ENCODE measurements at places on chromosomes 1 and 21. TPM values are rescaled to one million over a fixed set of nuclear protein-coding genes. Genes with fewer than 3 reads are reported as not detected.

Gene NDUFV3
- total RNA-seq: 35.7 TPM

Gene BCL2L15
- 0.27 TPM for total RNA-seq

DNA sequence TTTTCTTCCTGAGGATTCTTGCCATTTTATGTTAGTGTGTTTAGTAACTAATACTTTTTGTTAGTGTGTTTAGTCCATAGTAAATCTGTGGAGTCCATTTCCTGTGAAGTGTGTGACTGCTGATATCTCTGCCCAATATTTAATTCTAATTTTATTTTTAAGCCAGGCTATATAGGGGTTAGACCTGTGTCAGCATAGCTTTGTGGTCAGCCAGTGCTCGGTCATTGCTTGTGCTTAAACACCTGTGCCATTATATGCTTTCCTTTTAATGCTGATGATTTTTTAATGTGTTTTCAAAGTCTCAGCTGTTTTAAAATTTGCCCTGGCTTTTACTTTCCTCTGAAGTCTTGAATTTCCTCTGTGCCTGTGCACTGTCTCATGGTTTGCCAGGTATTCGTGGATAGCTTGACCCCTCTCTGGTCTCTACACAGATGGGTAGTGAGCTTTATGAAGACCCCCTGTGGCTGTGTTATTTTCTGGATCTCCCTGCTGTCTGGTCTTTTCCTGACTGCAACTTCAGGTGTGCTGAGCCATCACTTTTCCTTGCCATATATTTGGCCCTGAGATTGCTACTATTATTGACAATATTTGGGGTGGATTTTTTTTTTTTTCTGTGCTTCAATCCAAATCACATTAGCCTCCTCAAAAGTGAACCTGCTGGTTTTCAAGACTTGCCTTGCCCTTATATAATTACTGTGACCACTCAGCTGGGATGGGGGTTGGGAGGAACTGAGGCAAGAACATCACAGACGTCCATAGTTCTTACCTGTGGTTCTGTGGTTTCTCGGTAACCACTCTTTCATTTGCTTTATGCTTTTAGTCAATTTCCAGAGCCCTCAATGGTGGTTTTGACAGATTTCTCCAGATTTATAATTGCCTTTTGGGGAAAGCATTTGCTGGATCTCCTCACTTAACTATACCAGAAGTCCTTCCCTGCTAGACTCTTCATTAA, 59.6 kb downstream of the RPS6KC1 start:
- H3K27me3 ChIP-seq: no peaks in the 10 kb centered on the region
- DNase-seq: no peak
- no peak overlapping the region for H3K27ac ChIP-seq
- H3K4me3 ChIP-seq: no peak overlapping the region
- no peaks in the 10 kb centered on the region for H3K4me1 ChIP-seq
- H3K36me3 ChIP-seq: no peaks in the 10 kb centered on the region

DNA sequence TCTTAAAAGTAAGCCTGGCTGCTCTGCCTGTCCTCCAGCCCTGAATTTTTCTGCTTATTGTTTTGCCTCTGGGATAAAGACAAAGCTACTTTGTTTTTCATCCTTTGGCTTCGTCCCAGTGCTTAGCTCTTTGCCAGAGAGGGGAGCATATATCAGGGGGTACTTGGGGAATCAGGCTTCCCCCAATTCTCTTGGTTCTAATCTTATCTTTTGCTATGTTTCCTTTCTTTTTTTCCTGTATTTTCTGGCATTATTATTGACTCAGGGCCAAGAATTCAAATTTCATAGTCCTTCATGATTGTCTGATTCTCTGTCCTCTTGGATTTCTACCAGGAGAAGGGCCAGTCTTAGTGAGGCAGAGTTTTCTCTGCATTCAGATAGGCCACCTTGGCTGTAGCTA, 51.2 kb downstream of the GIPC2 start:
- H3K27me3 ChIP-seq: no peaks in the 10 kb centered on the region
- no peak overlapping the region for H3K4me3 ChIP-seq
- H3K36me3 ChIP-seq: no peaks in the 10 kb centered on the region
- H3K27ac ChIP-seq: no peak overlapping the region

DNA sequence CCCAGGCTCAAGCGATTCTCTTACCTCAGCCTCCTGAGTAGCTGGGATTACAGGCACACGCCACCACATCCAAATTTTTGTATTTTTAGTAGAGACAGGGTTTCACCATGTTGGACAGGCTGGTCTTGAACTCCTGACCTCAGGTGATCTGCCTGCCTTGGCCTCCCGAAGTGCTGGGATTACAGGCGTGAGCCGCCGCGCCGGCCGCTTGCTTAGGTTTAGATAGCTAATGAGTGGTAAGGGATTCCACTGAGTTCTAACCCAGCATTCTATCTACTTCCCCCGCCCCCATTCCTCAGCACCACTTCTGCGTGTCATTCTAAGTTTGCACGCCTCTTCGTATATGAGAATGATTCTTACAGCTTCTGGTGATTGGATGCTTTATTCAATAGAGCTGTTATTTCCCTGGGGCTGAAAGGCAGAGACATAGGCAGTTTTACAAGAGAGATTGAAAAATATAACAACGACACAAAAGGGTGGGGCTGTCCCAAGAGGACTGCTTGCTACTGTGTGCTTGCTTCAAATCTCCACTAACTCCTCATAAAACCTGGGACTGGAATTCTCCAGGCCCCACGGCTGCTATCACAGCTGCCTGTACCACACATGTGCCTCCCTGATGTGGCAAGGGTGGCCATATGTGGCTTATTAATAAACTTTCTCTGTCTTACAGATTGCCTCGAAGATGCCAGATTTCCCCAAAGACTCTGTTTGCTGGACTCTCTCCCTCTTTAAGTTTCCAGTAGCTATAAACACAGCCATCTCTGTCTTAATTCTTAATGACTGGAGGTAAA, 23.7 kb upstream of the GREM2 start:
- H3K4me1 ChIP-seq: no peaks in the 10 kb centered on the region
- no peak overlapping the region for H3K4me3 ChIP-seq

DNA sequence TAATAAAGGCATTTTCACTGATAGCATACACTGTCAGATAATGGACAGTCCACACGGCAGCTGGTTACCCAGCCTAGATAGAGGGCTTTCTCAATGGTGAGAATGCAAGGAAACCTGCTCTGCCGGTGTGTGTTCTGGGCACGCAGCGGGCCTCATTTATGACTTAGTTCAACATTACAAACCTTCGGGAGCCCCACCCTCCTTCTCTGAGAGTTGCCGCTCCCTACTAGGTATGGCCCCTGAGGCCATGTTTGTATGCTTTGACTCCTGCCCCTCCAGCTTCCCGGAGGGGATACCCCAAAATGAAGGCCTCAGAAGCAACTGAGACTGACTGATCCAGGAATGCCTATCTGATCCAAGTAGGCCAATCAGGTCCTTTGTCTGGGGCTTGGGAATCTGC, 17.2 kb upstream of the FABP3 start:
- no peaks in the 10 kb centered on the region for H3K36me3 ChIP-seq
- H3K27me3 ChIP-seq: peaks cover 15% of the 10 kb centered on the region
- no peak for DNase-seq
- H3K4me3 ChIP-seq: no peak overlapping the region
- H3K27ac ChIP-seq: no peak overlapping the region
- peaks cover 24% of the 10 kb centered on the region for H3K4me1 ChIP-seq

Gene JTB
- total RNA-seq: 66.8 TPM

GRCh38 chr1:32714277-32714676, 11.7 kb upstream of the SYNC start:
- H3K27ac ChIP-seq: peak overlapping the region; percentile 20
- no peaks in the 10 kb centered on the region for H3K27me3 ChIP-seq
- no peak overlapping the region for H3K4me3 ChIP-seq
- DNase-seq: peak; percentile 90
- peaks cover 88% of the 10 kb centered on the region for H3K4me1 ChIP-seq

Gene OR2T35
- total RNA-seq: not detected

Gene OR6N1
- not detected for total RNA-seq

GRCh38 chr1:88311907-88312306, 372.2 kb upstream of the PKN2 start:
- H3K4me3 ChIP-seq: no peak overlapping the region
- H3K27me3 ChIP-seq: no peaks in the 10 kb centered on the region
- no peak overlapping the region for H3K27ac ChIP-seq
- DNase-seq: peak; percentile 83
- no peaks in the 10 kb centered on the region for H3K36me3 ChIP-seq

GRCh38 chr1:159465191-159465603, 25.7 kb downstream of the OR10J1 start:
- no peak overlapping the region for H3K27ac ChIP-seq
- H3K4me1 ChIP-seq: no peaks in the 10 kb centered on the region
- H3K36me3 ChIP-seq: no peaks in the 10 kb centered on the region
- H3K4me3 ChIP-seq: no peak overlapping the region
- no peaks in the 10 kb centered on the region for H3K27me3 ChIP-seq

GRCh38 chr1:84428235-84428634, 30.0 kb downstream of the DNASE2B start:
- H3K4me3 ChIP-seq: no peak overlapping the region
- H3K4me1 ChIP-seq: no peaks in the 10 kb centered on the region
- DNase-seq: no peak
- no peak overlapping the region for H3K27ac ChIP-seq
- no peaks in the 10 kb centered on the region for H3K27me3 ChIP-seq

DNA sequence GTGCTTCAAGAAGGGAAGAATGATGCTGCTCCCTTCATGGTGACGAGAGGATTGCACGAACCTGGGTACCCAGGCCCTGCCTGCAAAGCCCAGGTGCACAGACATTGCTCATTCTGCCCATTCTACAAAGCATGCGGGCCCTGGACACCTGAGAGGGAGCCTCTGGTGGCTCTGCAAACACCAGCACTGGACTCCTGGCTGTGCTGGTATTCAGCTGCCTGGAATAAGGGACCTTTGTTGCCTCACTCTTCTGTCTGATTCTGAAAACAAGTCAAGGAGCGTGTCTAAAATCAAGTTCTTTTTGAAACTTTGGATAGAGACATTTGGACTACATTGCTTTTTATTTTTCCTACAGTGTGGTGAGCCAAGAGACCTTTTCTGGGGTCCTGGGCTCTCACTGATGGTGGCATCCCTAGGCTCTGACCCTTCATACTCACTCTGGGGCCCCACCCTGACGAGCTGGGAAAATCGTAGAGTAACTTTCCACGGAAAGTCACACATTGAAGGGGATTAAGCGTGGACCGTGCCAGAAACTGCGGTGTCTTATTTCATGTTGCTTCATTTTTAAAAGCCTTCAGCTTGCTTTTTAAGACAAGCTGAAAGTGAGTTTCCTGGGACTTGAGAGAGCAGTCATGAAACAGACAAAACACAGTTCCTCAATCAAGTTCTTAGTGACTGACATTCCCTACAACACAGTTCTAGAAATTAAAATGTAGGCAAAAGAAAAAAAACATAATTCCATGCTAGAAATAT, 24.0 kb downstream of the ABCA4 start:
- peak; percentile 61 for DNase-seq
- peaks cover 87% of the 10 kb centered on the region for H3K4me1 ChIP-seq
- no peak overlapping the region for H3K4me3 ChIP-seq
- no peaks in the 10 kb centered on the region for H3K27me3 ChIP-seq
- H3K36me3 ChIP-seq: no peaks in the 10 kb centered on the region

Gene TSACC
- total RNA-seq: 2.6 TPM

Gene HPCA
- total RNA-seq: not detected

DNA sequence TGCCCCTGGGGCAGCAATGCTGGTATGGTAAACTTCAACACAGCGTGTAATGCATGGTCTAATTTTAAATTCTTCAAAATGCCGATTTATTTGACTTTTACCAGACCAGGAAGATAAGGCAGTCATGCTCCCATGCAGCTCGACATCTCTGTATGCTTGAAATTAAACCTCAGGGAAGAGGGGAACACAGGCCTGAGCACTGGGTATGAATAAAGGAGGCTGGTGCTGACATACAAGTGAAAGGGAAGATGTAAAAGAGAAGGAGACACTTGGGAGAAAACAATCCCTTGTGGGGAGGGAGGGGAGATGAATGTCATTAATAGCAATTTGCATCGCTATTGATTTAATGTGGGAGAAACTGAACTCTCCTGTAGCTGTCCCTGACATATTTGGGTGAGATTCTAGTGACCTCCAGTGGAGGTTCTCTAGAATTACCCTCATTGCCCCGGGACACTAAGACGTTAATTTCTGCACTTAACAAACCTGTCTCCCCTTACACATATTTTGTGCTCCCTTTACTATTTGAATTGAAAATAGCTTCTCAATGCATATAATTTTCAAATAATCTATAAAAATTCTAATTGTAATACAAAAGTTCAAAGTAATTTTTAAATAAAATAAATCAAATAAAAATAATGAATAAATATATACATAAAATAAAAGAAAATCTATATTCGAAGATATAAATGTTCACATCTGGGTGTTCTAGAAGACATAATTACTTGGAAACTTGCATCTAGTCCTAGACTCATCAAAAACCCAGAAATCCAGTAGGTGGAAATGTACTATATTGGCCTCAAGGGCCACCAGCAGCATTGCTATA, 283.1 kb downstream of the LMX1A start:
- no peak overlapping the region for H3K27ac ChIP-seq
- no peaks in the 10 kb centered on the region for H3K4me1 ChIP-seq
- peak; percentile 43 for DNase-seq
- no peak overlapping the region for H3K4me3 ChIP-seq
- H3K36me3 ChIP-seq: no peaks in the 10 kb centered on the region
- H3K27me3 ChIP-seq: no peaks in the 10 kb centered on the region

DNA sequence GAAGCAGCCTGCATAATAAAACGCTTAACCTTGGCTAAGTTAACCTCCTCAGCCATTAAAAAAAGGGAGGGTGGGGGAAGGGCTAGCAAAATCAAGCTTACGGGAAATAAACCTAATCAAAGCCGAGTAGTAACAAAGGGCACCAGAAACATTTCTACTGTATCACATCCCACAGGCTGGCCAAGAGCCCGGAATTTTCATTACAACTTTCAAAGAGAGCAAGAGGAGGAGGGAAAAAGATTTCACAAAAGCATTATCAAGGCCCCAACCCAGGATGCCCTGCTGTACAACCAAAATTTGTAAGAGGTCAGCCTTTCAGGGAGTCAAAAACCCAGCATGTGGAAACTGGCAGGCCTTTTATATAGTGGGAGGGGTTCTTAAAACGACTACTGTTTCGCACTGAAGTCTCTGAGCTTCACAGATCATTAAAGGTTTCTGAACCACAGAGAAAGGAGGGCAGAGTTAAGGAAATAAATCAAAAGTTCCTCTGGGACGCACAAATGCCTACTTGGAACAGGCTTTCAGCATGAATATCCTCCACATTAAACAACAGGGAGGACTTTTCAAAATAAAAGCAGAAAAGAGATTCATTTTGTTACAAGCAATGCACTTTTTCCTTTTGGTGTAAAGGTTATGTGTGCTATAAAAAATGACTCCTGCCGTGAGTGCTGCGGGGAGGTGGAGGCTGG, 90.4 kb downstream of the SLC45A1 start:
- H3K36me3 ChIP-seq: peaks cover 55% of the 10 kb centered on the region
- no peaks in the 10 kb centered on the region for H3K27me3 ChIP-seq
- peaks cover 19% of the 10 kb centered on the region for H3K4me1 ChIP-seq
- H3K4me3 ChIP-seq: no peak overlapping the region
- H3K27ac ChIP-seq: no peak overlapping the region
- DNase-seq: no peak

GRCh38 chr1:207219979-207220889, 101.2 kb upstream of the CD55 start:
- H3K4me3 ChIP-seq: no peak overlapping the region
- H3K4me1 ChIP-seq: no peaks in the 10 kb centered on the region
- DNase-seq: no peak
- no peak overlapping the region for H3K27ac ChIP-seq

Gene MAD2L2
- total RNA-seq: 53.8 TPM

GRCh38 chr1:68181165-68181556, 51.2 kb downstream of the WLS start:
- H3K27ac ChIP-seq: no peak overlapping the region
- no peaks in the 10 kb centered on the region for H3K27me3 ChIP-seq
- DNase-seq: no peak

Gene FCGR3B
- total RNA-seq: not detected

- H3K4me1 ChIP-seq: no peaks in the 10 kb centered on the region
- H3K4me3 ChIP-seq: no peak overlapping the region
- H3K27me3 ChIP-seq: no peaks in the 10 kb centered on the region
- no peaks in the 10 kb centered on the region for H3K36me3 ChIP-seq
- no peak overlapping the region for H3K27ac ChIP-seq
- DNase-seq: no peak
These were observed 55.2 kb upstream of the PTGS2 start for GRCh38 chr1:186735463-186735862.

Data from HepG2 (cell line).